T-helper 22 cell (primary cell): ENCODE measurements at places on chromosomes 4 and X.

DNA sequence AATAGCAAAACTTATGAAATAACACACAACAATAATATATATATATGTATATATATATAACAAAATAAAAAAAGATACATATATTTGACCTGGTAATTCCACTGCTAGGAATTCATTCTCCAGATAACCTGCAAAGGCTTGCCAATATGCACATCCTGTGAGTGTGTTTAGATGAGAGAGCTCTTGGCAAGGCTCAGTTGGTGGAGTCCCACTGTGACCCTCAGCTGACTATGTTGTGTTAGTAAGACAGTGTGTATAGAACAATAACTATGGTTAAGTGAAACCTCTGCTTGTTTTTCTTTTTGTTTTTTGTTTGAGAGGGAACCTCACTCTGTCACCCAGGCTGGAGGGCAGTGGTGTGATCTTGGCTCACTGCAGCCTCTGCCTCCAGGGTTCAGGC lies 39.5 kb upstream of the RBMX start:
- DNase-seq = no peak

DNA sequence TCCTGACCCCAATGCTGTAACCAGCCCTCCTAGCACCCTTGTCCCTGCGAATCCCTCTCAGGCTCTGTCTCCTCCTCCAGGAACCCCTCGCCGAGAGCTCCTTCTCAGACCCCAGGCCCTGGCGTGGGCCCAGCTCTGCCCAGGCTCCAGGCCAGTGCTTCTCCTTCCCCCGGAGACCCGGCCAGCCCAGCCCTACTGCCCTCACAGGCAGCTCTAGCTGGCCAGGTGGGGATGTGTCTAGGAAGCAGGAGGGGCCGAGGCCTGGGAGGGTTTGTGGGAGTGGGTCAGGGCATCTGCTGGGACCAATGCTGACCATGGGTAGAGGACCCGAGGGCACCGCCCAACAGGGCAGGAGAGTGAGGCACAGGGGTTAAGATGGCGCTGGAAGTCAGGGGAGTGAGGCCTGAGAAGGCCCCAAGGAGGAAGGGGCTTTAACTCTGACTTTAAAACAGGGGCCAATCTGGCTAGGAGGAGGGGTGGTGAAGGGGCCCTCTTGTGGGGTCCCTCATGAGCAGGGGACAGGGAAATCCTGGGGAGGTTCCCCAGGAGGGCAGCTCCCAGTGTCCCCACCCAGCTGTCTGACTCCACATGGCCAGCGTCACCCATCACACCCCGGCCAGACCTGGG lies 64.7 kb upstream of the NKX1-1 start:
- no peak for DNase-seq

DNA sequence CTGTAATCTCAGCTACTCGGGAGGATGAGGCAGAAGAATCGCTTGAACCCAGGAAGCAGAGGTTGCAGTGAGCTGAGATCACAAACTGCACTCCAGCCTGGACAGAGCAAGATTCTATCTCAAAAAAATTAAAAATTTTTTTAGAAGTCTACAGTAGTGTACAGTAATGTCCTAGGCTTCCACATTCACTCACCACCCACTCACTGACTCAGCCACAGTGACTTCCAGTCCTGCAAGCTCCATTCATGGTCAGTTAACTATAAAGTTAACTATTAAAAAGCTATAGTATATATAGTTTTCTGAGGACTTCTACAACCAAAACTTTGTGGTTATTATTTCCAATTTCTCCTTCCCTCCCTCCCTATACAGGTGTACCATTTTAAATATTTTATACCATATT lies 34.7 kb upstream of the NEUROG2 start:
- no peak for DNase-seq

DNA sequence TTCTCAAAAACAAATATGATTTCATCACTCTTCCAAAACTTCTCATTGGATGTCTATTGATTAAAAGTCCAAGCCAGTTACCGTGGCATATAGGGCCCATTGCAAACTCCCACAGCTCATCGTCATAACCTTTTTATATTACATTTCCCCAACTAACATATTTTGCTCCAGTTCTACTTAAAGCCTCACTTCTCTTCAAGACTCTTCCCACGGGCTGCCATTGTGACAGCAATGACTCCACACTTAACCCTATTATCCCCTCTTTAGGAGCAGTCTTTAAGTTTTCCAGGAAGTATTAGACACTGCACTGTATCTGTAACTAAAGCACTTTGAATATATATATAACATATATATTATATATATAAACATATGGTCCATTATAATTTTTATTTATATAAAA lies 44.5 kb downstream of the DTHD1 start:
- no peak for DNase-seq

DNA sequence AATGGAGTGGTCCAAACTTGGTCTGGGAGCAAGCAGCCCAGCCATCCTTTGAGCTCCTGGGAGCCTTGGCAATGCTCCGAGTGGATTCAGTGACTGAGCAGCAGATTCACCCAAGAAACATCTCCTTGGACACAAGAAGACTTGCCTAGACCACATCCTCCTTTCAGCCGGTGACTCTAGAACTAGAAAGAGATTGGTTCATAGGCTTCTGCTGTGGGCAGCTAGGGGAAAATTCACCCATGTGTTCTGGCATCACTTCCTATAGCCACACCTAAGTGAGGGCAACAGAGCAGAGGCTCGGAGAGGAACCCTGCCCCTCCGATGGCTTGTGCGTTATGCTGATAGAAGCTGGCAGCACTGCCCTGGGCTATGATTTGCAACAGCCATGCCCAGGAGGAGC lies 16.0 kb downstream of the ZNF275 start:
- no peak for DNase-seq

DNA sequence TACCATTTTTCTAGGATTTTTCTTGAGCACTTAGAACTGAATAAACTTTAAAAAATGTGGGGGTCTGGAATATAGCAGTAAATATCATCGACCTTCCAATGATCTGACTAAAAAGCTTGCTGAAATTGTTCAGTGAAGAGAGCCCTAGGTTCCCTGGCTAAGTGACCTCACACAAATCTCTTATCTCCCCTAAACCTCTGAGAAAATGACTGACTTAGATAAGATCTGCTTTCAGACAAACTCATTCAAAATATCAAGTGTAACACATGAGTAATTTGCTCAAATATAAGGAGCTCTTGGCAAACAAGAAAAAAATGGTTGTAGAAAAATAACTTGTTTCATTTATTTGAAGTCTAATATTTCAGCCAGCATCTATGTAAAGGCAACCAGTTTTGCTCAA lies 441.7 kb upstream of the SLIT2 start:
- DNase-seq = no peak

DNA sequence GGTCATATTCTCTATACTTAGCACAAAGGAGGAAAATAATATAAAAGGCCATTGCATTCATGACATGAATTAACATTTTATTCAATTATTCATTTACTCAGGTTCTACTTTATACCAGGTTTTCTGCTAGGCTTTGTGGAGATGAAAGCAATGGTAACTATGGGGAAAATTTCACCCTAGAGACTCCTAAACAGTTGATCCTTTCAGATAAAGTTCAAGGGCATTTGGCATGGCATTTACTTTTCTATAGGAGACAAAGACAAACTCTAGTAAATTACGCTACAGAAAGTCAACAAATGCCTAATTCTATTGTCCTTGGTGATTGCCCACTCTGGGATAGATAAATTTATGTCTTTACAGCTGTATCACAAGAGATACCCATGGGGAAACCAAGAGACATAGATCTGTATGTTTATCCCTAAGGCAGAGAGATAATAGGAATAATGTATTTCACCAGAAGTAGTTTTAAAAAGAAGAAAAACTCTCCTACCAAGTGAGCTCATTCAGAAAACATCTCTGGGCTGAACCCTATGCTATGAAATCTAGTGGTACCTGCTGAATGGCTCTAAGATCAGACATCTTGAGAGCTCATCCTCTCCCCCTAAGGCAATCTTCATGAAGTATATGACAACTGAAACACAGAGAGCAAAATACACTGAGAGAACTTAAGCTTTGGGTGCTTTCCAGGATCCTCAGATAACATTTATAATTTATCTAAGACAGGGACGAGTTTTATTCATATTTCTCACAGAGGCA lies 316.7 kb downstream of the ANTXR2 start:
- no peak for DNase-seq

DNA sequence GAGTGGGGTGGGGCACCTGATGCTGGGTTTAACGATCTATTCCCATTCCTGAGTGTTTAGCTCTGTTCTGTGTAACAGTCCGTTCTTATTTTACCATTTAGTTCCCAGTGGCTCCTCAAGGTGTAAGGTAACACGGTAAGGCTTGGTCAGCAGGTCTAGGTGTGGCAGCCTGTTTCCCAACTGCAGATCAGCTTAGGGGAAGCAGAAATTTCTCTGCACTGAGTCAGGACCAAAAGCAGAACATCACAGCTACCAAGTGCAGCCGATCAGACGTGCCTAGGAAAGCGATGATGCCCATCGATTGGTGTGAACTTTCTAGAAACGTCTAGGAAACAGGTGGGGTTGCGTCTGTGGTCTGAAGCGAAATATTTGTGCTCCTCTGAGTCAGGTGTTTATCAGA lies 240.1 kb downstream of the STIM2 start:
- DNase-seq = no peak

- no peak for DNase-seq
These were observed 130.9 kb downstream of the TTC29 start for GRCh38 chr4:146814750-146815149.

- DNase-seq = no peak
These were observed 402.4 kb upstream of the NDST4 start for GRCh38 chr4:115515772-115516171.

DNA sequence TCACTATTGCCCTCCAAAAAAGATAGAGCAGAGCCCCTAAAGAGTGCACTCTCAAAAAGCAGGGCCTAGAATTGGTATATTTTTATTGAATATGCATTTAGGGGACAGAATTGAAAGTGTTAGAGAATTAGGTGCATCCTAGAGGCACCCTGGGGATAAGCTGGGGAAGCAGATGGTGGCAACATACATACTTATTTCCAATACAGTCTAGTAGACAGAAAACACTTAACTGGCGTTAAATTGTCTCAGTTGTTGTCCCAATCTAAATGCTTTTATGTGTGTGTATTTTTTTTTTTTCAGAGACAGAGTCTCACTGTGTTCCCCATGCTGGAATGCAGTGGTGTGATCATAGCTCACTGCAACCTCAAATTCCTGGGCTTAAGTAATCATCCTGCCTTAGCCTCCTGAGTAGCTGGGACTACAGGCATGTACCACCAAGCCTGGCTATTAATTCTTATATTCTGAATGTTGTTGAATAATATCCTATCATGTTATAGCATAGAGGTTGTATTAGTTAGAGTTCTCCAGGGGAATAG lies 481.8 kb downstream of the GRXCR1 start:
- no peak for DNase-seq

DNA sequence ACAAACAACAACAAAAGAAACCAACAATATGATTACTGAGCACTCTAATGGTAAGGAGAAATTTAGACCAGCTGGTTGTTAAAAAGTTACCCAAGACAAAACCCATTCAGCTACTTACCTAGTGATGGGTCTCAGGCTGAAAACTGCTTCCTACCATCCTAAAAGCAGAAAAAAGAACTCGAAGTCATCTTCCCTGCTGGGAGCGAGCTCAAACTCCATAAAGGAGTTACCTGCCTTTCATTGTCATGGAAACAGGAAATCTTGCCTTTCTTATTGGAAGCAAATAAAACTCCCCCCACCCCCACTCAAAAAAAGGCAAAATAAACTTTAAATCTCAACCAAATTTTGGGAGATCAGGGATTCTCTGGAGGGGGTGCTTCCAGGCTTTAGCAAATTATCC lies 1478.3 kb downstream of the C4orf33 start:
- DNase-seq = no peak

DNA sequence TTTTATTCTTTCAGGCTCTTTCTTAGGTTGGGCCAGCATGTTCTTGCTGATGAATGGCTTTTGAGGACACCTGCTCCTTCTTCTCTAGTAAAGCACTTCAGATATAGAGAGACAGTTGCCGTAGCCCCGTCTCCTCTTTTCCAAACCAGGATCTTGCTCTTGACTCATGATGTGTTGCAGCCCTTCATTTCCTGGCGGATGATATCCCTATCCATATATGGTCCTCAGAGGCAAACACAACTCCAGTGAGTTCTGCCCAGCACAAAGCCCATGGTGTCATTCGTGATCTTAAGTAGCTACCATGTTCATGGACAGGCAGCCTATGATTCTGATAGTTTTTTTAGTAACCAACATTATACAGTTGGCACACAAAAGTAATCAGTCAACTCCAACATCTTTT lies 59.8 kb upstream of the ACSL1 start:
- DNase-seq = no peak

GRCh38 chrX:56733459-56734046 lies 4.5 kb downstream of the NBDY start:
- peak; percentile 28 for DNase-seq

- DNase-seq = no peak
These were observed 74.8 kb downstream of the SLIT2 start for GRCh38 chr4:20326460-20326859.

DNA sequence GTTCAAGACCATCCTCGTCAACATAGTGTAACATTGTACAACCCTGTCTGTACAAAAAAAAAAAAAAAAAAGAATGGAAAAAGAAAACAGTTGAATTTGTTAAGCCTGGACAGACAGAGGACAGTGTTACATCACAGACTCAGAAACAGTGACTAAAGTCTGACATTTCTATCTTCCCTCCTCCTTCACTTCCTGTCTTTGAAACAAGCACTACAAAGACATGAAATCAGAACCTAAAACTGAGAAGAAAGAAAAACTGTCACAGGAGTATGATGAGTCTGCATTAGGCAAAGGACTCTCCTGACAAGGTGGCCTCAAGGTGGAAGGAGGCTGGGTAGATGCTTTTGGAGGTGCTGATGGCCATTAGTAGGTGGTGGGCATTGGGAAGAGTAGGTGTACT lies 126.7 kb downstream of the RBM47 start:
- DNase-seq = no peak

- no peak for DNase-seq
These were observed 243.3 kb downstream of the CBR4 start for GRCh38 chr4:168766604-168767316.

GRCh38 chrX:95291561-95291960 lies 1393.1 kb upstream of the DIAPH2 start:
- DNase-seq = no peak

DNA sequence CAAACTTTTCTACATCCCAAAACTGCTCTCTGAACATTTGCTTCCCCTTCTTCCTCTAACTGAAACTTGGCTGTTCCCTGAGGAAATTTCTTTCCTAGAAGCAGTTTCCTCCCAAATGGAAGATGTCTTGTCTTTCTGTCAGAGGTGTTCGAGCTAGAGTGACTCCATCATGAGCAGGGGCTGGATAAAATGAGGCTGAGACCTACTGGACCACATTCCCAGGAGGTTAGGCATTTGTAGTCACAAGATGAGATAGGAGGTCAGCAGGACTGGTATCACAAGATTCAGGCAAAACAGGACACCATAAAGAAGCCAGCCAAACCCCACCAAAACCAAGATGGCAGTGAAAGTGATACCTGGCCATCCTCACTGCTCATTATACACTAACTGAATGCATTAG lies 35.8 kb upstream of the PGRMC2 start:
- DNase-seq = no peak

DNA sequence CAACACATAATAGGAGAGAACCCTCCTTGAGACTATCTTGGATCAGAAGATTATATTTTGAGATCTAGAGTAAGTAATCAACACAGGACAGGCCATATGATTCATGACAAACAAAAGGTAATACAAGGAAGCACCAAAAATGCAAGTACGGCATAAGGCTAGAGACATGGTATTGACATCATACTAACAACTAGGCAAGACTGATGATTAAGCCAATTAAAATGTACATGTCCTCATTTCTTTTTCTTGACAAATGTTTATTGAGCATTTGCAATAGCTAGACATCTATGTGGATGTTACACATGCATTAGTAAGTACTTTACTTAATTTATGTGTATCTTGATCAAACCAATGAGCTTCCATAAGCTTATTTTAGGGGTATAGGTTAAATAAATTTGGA lies 695.7 kb upstream of the GALNTL6 start:
- DNase-seq = no peak

GRCh38 chr4:32569861-32570260 lies 1849.7 kb downstream of the PCDH7 start:
- DNase-seq = no peak
